ENCODE measurements at places on chromosomes 1 and 21. TPM values are rescaled to one million over a fixed set of nuclear protein-coding genes. Genes with fewer than 3 reads are reported as not detected.

DNA sequence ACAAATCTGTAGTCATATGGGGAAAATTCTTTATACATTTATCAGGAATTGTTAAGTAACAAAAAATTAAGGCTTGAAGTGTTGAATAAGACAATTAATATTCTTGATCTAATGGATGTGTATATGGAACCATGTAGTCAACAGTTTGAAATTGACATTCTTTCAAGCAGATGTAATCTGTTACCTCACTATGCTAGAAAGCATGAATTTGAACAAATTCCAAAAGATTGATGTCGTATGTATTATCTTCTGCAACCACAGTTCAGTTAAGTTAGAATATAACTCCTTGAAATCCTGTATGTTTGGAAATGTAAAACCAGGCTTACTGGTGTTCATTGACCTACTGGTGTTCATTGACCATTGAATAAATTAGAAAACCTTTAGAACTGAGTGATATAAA, 16.1 kb downstream of the CCDC18 start:
- H3K36me3 ChIP-seq = no peaks in the 10 kb centered on the region
- no peak for DNase-seq
- no peak overlapping the region for H3K4me3 ChIP-seq
- H3K4me1 ChIP-seq = no peaks in the 10 kb centered on the region
- H3K27me3 ChIP-seq = no peaks in the 10 kb centered on the region
- H3K27ac ChIP-seq = no peak overlapping the region

DNA sequence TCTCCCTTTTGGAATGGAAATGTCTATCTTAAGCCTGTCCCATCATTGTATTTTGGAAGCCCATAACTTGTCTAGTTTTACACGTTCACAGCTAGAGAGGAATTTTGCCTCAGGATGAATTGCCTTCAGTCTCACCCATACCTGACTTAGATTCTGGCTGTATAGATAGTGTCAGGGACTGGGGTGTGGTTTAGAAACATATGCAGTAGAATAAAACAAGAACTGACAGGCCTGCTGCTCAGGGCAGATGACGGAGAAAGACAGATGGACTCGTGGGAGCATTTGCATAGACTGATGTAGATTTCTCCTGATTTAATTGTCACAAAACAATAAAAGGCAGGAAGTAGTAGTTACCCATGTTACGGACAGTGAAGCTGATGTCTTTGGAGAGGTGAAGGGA, 166.7 kb downstream of the UCK2 start:
- DNase-seq = no peak
- no peaks in the 10 kb centered on the region for H3K4me1 ChIP-seq
- no peak overlapping the region for H3K4me3 ChIP-seq
- H3K27ac ChIP-seq = no peak overlapping the region

Gene PODN
- total RNA-seq = not detected

DNA sequence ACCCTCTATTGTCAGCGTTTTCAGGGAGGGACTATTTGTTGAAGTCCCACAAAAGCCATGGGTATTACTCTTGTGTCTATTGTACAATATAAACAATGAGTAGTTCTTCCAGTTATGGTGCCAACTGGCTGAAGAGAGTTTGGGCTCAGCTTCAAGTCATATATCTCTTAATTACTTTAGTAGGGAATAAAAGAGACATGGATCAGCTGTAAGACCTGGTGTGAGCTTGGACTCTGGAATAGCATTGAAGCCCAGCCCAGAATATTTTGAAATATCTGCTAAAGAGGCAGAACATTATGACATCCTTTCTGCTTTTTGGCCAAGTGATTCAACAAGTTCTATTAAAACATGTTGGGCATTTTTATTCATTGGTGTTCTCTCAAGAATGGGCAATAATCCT, 224.9 kb downstream of the BACH1 start:
- H3K27ac ChIP-seq = no peak overlapping the region
- H3K36me3 ChIP-seq = no peaks in the 10 kb centered on the region
- no peak overlapping the region for H3K4me3 ChIP-seq
- no peaks in the 10 kb centered on the region for H3K4me1 ChIP-seq
- DNase-seq = no peak

DNA sequence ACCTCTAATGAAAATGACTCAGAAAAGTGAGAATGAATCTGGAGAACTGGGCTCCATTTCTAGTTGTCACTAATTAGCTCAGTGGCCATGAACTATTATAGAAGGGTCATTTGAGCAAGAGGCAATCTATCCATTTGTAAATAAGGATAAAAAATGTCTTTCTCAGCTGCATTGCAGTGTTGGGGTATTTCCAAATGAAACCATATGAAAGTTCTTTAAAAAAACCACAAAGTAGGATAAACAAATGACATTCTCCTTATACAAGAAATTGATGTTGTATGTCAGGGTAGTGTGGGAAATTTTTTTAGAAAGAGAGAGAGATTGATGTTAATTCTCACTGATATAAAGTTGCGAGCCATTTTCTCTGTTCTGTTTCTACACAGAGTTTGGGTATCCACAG, 26.0 kb downstream of the FMO3 start:
- no peak for DNase-seq
- no peaks in the 10 kb centered on the region for H3K36me3 ChIP-seq
- H3K27ac ChIP-seq = no peak overlapping the region
- no peak overlapping the region for H3K4me3 ChIP-seq
- H3K4me1 ChIP-seq = no peaks in the 10 kb centered on the region

GRCh38 chr1:106846656-106847055, 209.8 kb upstream of the PRMT6 start:
- H3K4me1 ChIP-seq = no peaks in the 10 kb centered on the region
- no peaks in the 10 kb centered on the region for H3K36me3 ChIP-seq
- no peak overlapping the region for H3K4me3 ChIP-seq
- H3K27ac ChIP-seq = no peak overlapping the region
- no peak for DNase-seq
- H3K27me3 ChIP-seq = no peaks in the 10 kb centered on the region

DNA sequence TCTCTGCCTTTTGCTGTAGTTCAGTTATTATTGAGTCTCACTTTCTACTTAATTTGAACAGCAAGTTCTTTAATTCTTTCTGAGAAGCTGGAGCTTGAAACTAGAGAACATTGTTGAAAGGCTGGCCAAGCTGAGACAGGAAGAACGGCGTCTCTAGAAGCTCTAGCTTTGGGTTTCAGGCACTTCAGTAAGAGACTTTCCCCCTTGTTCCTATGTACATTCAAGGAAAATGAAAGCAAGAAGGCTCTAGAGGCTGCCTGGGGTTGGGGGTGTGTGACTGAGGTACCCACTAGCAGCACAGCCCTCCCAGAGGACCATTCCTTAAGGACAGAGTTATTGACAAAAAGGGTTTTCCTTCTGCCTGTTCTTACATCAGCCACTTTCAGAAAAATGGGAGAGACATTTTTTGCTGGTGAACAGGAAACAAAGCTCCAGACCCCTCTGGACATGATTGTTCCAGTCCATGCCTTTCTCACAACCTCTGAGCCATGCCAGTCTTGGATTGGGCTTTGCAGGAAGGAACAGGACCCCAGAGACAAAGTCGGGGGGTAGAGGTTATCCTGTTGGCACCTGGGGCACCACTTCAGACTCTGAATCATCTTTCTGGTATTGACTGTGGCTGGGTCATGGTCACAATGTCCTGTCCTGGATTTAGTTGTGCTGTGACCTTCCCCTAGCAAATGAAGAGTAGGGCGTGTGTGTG, 63.1 kb downstream of the LAMC2 start:
- DNase-seq = no peak
- no peak overlapping the region for H3K27ac ChIP-seq
- H3K4me3 ChIP-seq = no peak overlapping the region

Gene SPRR2A
- total RNA-seq = not detected

DNA sequence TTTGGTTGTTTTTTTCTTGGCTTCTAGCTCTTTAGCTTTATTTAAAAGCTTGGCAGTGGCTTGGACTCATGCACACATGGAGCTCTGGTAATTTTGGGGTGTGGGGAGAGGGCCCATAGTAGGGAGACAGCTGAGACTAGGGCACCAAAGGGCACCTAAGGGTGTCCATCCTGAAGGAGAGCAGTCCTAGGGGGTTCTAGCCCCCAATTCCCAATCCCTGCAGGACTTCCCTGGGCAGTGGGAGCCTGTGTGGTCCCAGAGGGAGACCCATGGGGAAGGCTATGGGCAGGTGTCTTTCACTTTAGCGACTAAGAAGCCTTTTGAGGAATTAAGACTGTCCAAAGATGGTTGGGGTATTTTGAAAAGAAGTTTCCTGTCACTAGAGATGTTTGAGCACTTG, 6.9 kb downstream of the CYP4B1 start:
- no peak overlapping the region for H3K27ac ChIP-seq
- H3K36me3 ChIP-seq = no peaks in the 10 kb centered on the region
- no peaks in the 10 kb centered on the region for H3K27me3 ChIP-seq
- no peaks in the 10 kb centered on the region for H3K4me1 ChIP-seq
- DNase-seq = no peak

Measured in CD8-positive, alpha-beta memory T cell (primary cell).